ENCODE measurements at places on chromosomes 1 and 21. TPM values are rescaled to one million over a fixed set of nuclear protein-coding genes. Genes with fewer than 3 reads are reported as not detected.

GRCh38 chr1:101026430-101026788 is 825 bp upstream of the DPH5 start:
- no peak for DNase-seq

DNA sequence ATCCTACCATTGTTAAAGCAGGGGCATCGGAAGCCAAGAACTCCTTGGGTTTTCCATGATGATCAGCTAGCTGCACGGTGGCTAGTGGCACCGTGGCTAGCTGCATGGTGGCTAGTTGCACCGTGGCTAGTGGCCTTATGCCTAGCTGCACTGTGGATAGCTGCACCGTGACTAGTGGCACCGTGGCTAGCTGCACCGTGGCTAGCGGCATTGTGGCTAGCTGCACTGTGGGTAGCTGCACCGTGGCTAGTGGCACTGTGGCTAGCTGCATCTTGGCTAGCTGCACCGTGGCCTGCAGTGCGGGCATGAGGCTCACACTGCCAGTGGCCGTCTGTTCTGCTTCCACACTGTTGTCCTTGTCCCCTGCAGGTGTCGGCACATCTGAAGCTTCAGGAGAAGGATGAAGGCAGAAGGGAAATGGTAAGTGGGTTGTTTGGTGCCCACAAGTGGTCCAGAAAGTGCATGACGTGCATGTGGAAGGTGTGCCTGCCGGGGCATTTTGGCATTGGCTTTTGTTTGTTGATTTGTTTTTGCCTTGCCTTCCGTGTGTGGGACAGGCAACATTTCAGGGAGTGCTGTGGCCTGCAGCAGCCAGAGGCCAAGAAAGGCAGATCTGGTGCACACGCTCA is 38.6 kb downstream of the TFF3 start:
- DNase-seq: no peak

DNA sequence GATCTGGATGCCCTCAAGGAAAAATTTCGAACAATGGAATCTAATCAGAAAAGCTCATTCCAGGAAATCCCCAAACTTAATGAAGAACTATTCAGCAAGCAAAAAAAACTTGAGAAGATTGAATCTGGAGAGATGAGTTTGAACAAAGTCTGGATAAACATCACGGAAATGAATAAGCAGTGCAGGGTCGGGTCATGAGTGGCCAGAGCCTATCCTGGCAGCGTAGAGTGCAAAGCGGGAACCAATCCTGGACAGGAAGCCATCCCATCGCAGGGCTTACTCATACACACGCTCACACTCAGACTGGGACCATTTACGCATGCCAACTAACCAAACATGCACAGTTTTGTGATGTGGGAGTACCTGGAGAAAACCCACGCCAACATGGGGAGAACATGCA is 43.1 kb downstream of the ZMYM1 start:
- no peak for DNase-seq

DNA sequence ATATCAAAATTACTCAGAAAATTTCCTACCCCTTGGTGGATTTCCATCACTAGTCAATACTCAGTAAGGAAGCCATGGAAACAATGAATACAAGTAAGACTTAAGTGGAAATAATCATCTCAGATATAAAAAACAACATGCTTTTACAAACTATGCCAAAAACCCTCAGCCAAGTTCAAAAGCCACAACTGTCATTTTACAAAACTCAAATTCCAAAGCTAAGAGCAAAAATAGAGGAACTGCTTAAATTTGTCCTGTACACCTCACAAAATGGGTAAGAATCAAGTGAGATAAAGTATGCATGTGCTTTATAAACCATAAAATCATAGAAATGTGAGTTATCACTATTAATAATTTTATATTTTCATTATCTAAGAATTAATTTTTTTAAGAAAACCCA is 9.6 kb downstream of the TMCO1 start:
- DNase-seq: no peak

GRCh38 chr1:174077749-174078490 is 55.8 kb upstream of the RC3H1 start:
- DNase-seq: peak; percentile 64

GRCh38 chr1:39230261-39231190 is 26.0 kb downstream of the MACF1 start:
- peak; percentile 82 for DNase-seq

DNA sequence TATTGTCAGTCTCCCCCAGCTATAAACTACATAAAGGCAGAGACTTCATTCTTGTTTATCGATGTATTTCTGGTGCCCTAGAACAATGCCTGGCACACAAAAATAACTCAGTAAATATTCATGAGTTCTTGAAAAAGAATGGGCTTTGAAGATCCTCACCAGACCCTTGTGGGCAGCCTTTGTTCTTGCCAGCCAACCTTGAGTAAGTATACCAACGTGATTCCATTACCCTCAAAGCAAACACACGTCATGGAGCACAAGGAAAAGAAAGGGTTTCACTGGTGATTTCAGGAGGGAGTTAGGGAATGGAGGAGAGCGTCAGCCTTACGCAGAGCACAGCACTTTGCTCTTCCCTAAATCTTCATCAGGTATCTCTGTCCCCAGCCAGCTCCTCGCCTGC is 29.4 kb downstream of the NMNAT2 start:
- DNase-seq: no peak

The MKNK1 gene
- total RNA-seq: 11.8 TPM

The NFASC gene
- total RNA-seq: 11.7 TPM

The TRIM63 gene
- total RNA-seq: 0.17 TPM

The MIXL1 gene
- total RNA-seq: 2.6 TPM

All from GM23338 (cell line).